ENCODE measurements at places on chromosomes 1 and 21.

GRCh38 chr1:159408862-159409400 lies 23.1 kb upstream of the OR10J4 start:
- DNase-seq: no peak

GRCh38 chr21:34105947-34106541 lies 32.7 kb downstream of the MRPS6 start:
- no peak for DNase-seq

DNA sequence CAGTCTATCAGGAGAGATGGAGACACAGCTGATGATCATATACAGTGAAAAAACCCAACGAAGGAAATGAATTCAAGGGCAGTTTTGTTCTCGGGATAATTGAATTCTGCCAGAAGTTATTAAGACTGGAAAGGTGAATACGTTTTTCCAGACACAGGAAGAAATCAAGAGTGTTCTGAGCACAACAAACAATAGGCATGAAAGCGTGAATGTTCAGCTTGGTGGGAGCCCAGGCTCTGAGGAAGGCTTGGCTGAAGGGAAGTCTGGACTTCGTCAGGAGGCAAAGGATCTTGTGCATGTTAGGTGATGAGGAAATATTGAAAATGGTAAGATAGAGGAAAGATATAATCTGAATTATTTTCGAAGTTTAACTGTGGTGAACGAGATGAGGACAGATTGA lies 50.4 kb downstream of the CYYR1 start:
- no peak for DNase-seq

DNA sequence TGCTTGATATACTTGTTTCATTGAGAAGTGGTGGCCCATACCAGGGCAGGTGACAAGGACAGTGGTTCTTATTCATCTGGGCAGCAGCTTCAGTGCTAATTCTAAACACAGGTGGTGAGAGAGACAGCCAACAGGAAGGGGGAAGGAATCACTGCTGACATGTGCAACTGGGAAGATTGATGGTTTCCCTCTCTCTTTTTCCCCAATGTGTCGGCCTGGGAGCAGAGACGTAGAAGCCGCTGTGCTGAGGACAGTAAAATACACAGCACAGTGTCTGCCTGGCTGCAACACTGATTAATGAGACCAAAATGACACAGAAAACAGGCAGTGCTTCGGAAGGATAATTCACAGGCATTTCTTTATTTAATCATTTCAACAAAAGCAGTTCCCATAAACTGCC lies 48.8 kb downstream of the WARS2 start:
- no peak for DNase-seq

- no peak for DNase-seq
These were observed 79.2 kb downstream of the RNF220 start for GRCh38 chr1:44484155-44484688.

GRCh38 chr1:27145934-27146354 lies 9.0 kb downstream of the SLC9A1 start:
- DNase-seq: no peak

GRCh38 chr21:34962586-34963222 lies 86.4 kb downstream of the RUNX1 start:
- DNase-seq: no peak

GRCh38 chr1:28682840-28683239 lies 14.3 kb downstream of the GMEB1 start:
- DNase-seq: no peak

- no peak for DNase-seq
These were observed 5.3 kb upstream of the GPR61 start for GRCh38 chr1:109534307-109534858.

DNA sequence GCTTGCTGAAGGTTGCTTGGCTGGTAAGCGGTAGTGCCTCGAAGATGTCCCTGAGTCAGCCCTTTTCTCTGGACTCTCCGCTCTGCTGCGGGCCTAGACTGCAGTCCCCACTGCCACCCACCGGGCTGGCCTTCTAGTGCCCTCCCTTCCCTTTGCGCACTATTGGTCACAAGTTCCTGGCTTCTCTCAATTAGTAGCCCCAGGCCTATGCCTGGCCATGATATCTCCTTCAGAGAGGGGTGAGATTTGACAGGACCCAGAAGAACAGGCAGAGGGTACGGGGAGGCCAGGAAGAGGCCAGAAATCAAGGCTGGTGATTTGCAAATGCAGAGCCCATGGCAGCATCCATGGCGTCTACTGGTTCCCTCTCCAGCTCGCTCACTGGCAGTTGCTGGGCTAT lies 207.7 kb downstream of the HIVEP3 start:
- no peak for DNase-seq

- no peak for DNase-seq
These were observed 57.1 kb downstream of the ADCY10 start for GRCh38 chr1:167856711-167857418.

GRCh38 chr1:231206856-231207255 lies 34.2 kb upstream of the GNPAT start:
- no peak for DNase-seq

DNA sequence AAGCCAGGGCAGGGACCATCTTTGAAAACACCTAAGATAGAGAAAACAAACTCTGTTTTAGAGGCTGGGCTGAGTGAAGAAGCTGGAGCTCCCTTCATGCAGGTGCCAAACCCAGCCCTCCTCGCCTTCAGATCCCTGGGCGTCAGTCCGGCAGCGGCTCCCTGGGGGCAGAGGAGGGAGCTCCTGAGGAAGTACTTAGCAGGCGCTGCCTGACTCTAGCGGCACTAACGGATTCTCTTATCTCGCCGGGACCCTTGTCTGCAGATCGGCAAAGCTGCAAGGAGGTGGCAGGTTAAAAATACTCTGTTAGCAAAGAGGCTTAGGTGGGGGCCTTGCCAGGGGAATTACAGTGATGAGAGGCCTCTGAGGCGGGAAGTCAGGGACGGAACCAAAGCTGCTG lies 79.6 kb downstream of the PLXNA2 start:
- no peak for DNase-seq

DNA sequence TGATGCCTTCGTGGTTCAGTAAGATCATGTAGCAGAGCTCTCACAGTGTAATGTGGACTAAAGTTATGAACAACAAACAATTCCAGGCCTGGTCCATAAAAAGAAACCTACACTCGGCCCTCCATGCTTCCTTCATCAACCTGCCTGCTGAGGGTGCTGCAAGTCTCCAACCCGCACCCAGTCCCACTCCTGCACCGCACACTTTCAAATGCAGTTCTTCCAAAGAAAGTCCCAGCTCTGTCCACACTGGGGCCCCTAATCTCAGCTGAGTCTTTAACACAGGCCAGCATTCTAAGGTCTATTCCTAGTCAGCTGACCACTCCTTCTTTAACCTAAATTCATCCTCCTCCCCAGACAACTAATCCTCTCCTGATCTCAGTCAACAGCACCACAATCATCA lies 71.5 kb upstream of the NR5A2 start:
- DNase-seq: no peak

- no peak for DNase-seq
These were observed 485.9 kb downstream of the LMO4 start for GRCh38 chr1:87814573-87814972.

GRCh38 chr1:50368179-50369007 lies 54.9 kb downstream of the DMRTA2 start:
- peak; percentile 1 for DNase-seq

DNA sequence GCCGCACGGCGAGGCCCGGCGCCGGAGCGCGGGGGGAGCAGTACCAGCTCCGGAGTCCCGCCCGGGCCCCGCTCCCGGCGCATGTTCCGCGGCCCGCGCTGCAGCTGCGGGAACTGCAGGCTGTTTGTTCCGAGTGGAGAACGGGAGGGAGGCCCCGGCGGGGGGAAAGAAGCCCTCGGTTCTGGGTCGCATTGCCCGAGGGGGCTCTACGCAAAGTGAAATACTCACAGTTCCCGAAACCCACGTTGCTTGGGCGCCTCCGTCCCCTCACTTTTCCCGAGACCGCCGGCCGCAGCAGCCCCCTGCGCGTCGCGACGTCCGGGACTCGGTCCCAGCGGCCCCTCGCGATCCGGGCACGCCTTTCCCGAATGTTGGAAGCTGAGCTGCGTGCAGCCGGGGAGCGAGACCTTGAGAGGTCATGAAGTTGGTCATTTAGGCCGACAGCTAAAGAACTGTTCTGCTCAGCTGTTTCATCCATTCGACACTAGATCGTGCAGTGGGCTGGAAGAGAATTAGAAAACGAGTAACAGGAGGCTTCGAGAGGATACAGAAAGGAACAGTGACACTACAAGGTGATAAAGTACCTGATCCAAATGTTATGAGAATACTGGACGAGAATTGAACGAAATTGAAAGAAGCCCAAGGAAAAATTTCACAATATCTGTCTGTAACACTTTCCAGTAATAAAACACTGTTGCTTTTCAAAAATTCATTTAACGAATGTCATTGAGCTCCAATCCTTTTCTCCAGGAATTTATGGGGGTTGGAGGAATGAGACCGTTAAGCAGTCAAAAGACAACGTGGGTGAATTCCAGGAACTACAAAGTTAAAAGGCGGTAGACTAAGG lies 657 bp upstream of the LIN9 start:
- DNase-seq: peak; percentile 2

- no peak for DNase-seq
These were observed 29.0 kb downstream of the NFIA start for GRCh38 chr1:61111084-61112004.

DNA sequence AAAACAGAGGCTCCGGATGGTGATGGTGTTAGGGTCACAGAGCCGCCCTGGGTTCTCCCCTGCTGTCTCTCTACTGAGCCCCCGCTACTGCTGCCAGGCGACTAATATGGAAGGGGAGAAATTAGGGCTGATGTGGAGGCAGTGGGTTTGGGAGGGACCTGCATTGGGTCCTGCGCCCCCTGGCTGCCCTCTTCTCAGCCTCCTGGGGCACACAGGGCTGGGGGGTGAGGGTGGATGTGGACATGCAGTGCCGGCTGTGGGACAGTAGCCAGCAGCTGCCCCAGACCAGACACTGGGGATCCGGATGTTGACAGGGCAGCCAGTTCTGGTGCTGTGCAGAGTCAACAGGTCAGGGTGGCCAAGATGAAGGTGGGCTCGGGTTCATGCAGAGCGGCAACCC lies 1.5 kb upstream of the CLCNKB start:
- no peak for DNase-seq

GRCh38 chr1:56578138-56578962 lies 1.0 kb downstream of the PLPP3 start:
- no peak for DNase-seq

GRCh38 chr1:157301477-157302198 lies 163.4 kb upstream of the ETV3 start:
- DNase-seq: no peak

GRCh38 chr1:31570228-31570627 lies 6.1 kb upstream of the TINAGL1 start:
- no peak for DNase-seq

DNA sequence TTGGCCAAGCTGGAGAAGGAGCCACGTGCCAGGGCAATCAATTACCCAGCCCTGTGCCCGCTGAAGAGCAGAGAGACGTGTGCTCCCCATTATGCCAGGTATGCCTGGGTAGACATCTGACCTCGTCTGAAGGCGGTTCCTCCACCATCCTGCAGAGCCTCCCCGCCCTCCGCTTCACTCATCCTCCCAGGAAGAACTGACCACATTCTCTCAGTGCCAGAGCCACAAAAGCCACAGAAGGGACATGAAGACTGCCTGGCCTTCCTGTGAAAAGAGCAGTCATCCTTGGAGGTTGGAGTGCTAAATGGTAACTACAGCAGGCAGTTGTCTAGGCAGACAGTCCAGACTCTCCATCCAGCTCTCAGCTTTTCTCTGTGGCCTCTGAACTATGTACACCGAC lies 12.0 kb downstream of the SYT2 start:
- no peak for DNase-seq

DNA sequence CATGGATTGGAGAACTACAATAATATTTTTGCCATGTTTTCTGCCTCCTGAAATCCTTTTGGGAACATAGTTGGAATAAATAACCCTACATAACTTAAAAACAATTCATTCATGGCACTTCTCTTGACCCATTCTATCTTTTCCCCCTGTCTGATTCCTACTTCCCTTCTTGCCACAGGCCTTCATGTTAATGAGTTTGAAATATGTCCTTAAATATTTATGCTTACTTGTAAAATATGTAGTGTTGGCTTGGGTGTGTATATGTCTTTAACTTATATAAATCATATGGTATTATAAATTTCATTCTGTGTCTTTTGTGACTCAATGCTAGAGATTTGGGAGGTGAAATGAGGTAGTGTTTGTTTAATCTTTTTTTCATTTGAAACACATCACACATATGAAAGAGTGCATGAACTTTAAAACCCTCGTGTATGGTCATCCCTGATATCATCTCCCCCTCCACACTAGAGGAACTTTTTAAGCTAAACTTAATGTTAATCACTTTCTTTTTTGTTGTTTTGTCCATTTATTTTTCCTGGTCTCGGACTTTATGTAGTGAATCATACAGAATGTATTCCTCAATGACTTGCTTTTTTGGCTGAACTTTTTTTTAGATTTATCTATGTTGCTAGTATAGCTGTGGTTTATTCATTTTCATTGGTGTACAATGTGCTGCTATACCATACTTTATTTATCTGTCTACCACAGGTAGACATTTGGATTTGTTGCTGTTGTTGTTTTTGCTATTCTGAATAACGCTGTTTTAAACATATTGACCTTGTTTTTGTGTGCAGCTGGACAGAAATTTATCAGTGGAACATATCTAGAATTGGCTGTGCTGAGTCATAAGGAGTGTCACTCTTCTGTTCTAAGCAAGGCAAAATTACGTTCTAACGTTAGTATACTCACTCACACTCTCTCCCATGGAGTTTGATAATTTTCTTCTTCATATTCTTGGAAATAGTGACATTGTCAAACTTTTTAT lies 441.6 kb downstream of the PLPP3 start:
- no peak for DNase-seq

DNA sequence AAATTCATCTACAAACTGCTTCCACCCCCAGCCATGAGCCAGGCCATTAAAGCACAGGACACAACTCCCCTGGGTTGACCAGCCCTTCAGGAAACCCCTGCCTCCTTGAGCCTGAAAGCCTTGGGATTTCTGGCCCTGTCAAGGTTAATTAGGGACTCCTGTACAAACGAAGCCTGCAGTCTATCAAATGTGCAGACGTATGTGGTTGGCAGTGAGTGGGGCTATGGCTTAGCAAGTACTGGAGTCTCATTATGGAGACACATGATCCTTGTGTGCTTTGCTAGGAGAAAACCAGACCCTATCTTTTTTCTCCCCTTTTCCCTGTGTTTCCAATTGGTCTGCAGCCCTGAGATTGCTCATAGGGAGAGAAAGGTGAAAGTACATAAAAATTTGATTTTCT lies 588.3 kb upstream of the USP24 start:
- no peak for DNase-seq

DNA sequence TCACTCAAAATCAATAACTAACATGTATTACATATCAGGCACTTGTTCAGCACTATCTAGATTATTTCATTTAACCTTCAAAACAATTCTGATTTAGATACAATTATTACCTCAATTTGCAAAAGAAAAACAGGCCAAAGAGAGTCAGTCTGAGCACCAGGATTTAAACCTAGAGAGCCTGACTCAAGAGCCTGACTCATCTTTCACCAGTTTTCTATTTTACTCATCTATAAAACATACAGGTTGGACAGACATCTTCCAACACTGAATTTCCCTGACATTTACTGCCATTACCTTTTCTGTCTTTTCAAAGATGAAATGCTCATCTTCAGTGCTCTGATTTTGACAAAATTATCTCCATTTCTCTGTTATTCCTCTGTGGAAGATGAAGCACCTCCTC lies 116.5 kb downstream of the MRPL39 start:
- DNase-seq: no peak

Data from stimulated activated CD8-positive, alpha-beta memory T cell treated with anti-CD3 and anti-CD28 coated beads, Interleukin-15, amount 100 ng/mL, for 1 hour (primary cell).